ENCODE measurements at places on chromosomes 1 and 21. TPM values are rescaled to one million over a fixed set of nuclear protein-coding genes. Genes with fewer than 3 reads are reported as not detected.

Gene S100A12
- not detected for total RNA-seq

DNA sequence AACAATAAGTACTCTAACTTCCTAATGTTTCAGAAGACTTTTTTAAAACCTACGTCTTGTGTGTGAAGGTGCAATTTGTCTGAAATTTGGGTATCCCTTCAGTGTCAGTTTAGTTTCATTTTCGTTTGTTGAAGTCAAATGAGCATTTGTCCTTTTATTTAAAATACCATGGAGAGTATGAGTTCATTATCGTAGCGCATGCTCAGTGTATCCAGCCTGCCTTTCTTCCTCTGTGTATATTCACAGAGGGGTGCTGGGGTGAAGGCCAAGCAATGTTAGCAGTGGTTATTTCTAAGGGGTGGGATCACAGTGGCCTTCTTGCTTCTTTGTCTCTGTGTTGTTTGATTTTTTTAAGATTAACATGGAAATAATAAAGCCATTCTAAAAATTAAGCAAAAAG is 43.2 kb downstream of the CNN3 start:
- DNase-seq: no peak

DNA sequence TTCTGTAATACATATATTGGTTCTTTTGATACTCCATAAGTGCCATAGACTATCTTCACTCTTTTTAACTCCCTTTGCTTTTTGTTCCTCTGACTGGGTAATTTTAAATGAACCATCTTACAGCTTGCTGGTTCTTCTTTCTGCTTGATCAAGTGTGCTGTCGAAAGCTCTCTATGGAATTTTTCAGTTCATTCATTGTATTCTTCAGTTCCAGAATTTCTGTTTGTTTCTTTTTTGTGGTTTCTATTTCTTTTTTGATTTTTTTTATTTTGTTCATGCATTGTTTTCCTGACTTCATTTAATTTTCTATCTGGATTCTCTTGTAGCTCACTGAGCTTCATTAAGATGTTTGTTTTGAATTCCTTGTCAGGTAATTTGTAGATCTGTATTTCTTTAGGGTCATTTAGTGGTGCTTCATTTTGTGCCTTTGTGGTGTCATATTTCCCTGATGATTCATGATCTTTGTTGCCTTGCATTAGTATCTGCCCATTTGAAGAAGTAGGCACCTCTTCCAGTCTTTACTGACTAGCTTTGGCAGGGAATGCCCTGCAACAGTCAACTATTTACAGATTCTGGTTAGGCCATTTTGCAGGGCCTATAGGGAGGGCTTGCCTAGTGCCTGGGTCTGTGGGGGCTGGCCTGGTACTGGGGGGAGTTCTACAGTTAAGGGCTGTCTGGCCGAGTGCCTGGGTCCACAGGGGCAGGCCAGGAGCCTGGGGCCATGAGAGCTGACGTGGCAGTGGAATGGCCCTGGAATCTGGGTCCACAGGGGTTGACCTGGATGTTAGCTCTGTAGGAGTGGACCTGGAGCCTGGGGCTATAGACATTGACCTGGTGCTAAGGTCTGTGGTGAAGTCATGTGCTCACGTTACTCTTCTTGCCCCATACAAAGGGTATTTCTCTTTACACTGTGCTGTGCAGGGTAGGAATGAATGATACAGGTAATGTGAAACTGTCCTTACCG is 89.7 kb downstream of the MAGI3 start:
- DNase-seq: no peak

Gene APCS
- not detected for total RNA-seq

DNA sequence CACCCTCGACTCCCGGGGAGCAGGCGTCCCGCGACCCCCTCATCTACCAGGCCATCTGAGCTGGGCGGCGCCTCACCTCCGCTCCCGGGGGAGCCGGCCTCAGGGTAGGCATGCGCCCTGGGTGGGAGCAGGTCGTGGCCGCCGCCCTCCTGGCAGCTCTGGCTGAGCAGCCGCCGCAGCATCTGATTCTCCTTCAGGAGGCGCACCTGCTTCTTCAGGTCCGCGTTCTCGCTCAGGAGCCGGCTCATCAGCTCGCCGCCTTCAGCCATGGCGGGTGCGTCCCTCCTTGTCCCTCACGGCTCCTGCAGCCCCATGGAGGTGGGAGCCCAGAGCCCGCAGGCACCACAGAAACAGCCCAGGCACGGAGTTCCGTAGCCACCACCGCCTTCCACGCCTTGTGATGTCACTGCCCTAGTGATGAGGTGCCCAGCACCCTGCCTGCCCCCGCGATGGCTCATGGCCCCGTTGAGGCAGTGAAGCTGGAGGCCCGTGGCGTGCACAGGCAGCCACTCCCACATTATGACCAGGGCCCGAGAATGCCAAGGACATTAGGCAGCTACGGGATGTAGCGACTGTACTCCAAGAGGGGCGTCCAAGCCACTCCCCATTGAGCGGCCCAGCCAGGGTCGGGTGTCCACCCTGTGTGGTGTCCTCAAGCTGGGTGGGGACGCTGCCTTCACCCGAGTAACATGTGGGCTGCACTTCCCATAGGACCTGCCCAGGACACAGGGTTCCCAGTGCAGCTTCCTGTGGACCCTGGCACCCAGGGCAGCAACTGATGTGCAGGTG is 1.5 kb downstream of the SPATC1L start:
- DNase-seq: no peak

GRCh38 chr1:221939607-221940006 is 197.7 kb upstream of the DUSP10 start:
- peak; percentile 42 for DNase-seq

DNA sequence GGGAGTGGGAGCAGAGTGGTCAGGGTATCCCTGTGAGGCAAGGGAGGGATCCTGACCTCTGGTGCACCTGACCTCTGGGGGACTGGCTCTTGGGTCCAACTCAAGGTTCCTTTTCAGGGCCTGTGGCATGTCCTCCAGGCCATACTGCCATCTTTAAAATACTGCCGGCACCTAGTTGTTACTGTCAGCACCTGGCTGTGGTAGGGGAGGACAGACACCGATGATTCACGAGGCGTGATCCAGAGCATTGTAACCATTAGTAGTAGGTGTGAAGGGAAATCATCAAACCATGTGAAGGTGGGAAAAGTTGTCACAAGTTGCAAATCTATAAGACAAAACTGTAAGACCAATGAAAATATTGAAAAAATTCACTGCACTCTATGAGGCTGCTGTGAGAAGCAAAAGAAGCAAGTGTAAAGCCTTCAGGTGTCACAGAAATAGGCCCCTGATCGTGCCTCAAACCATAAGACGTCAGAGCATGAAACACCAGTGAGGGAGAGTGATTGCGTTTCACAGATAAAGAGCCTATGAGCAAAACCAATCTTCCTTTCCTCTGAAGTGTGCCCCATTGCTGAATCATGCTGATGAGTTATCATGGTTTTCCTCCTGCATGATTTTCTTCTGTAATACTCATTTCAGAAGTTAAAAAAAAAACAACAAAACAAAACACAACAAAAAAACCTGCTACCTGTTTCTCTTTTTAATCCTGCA is 55.3 kb downstream of the CDC7 start:
- no peak for DNase-seq
